ENCODE measurements at places on chromosomes 5 and 9.

- no peak for DNase-seq
Observed at GRCh38 chr5:16659536-16659935, 42.7 kb upstream of the RETREG1 start.

DNA sequence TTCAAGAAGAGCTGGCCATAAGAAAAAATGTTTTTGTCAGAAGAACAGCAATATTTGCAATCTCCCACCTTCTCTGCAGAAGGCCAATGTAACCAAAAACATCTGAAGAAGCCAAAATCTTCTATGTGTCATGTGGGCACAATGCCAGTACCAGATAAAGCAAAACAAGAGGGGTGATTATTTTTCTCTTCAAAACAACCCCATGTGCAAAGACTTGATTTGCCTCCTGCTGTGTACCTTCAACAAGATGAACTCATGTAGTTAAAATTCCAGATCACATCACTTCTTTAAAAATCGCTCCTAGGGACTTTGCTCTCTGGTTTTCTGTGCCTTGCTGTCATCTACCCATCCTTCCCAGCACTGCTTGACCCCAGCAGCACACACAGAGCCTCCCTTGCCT, 134.0 kb upstream of the MAP3K1 start:
- DNase-seq, result peak; percentile 24

DNA sequence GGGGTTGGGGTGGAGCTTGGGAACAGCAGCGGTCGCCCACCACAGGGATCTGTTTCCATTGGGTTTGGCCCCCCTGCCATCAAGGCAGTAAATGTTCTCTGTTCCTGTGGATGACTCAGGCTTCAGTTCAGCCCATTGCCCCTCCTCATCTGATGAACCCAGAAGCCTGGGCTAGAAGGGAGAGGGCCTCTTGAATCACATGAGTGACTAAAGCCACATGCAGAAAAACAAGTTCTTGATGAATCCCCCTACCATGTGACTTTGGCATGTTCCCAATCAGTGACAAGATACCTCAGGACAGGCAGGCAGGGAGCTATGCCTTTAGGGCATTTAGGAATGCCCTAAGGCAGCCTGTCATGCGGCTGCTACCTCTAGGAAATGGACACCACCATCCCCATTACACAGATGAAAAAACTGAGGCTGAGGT, 2.5 kb downstream of the SH3PXD2B start:
- no peak for DNase-seq

- DNase-seq, result no peak
Observed at GRCh38 chr5:77563475-77563874, 71.4 kb upstream of the WDR41 start.

- no peak for DNase-seq
Observed at GRCh38 chr5:2381861-2382260, 369.6 kb downstream of the IRX2 start.
